Foreskin fibroblast (primary cell): ENCODE measurements at places on chromosomes 6 and 20.
A peak's percentile ranks its signal among the peaks of the same experiment; 100 is the strongest.

DNA sequence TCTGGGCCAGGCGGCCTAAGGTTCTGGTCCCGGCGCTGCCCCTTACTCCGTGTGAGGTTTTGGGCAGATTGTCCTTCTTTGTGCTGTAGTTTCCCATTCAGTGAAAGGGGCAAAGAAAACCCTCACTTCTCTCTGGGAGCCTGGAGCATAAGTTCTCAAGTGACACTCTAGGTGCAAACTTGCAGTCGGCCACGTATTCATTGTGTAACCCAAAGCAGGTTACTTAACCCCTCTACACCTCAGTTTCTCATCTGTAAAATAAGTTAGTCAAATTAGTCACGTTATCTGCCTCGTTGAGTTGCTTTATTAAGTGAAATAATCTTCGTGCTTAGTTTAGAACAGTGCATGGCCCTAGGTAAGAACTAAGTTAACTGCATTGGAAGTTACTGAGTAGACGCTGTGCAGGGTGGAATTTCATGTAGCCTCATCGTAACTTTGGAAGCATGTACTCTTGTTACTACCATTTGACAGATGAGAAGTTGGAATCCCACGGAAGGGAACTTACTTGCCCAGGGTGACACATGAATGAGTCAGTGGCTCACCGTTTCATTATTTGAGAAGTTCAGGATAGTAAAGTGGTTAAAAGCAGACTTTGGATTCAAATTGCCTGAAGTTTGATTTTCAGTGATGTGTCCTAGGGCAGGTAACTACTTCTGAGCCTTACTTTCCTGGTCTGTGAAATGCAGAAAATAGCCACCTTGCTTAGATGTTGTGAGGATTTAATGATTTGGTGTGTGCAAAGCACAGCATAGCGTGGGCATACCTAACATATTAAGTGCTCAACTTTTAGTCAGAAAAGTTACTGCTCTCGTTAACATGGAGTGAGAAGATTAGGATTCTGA is 556 bp upstream of the MROH8 start:
- DNase-seq: peak; percentile 73

GRCh38 chr6:447381-448165 is 56.0 kb downstream of the IRF4 start:
- DNase-seq: no peak

GRCh38 chr6:36615018-36615761 is 21.0 kb downstream of the SRSF3 start:
- DNase-seq: peak; percentile 85

DNA sequence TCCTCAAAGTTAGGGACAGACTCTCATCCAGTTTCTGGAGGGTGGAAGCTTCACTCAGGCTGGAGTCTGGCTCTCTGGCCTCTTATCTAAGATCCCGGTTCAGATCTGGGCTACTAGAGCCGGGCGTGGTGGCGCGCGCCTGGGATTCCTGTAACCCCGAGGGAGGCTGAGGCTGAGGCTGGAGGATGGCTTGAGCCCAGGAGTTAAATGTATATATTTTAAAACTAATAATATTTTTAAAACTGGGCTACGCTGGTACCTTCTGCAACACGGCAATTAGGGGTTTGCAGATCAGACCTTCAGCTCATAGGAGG is 710 bp upstream of the ZNF343 start:
- no peak for DNase-seq

DNA sequence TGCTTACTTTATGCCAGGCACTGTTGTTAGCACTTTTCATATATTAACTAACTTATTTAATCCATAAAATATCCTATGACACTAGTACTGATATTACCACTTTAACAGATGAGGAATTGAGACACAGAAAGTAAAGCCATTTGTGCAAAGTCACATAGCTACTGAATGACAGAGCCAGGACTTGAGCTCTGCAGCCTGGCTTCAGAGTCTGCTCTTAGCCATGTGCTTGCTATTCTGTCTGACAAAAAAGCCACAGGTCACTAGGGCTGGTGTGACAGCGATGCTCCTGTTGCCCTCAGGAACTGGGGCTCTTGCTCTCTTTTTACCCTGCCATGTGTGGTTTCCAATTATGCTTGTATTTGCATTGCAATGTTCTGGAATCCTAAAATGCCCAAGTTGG is 44.7 kb upstream of the RNF8 start:
- DNase-seq: no peak
